Stimulated activated CD4-positive, alpha-beta T cell treated with anti-CD3 and anti-CD28 coated beads, Interleukin-1b, Interleukin-23, amount 100 ng/mL, for 1 hour (primary cell): ENCODE measurements at places on chromosomes 11 and 22.

- DNase-seq: no peak
Observed at GRCh38 chr22:45496451-45496941, 6.2 kb upstream of the FBLN1 start.

- no peak for DNase-seq
Observed at GRCh38 chr11:78982473-78982872, 407.8 kb upstream of the NARS2 start.

GRCh38 chr11:108223348-108224149 is 682 bp downstream of the ATM start:
- no peak for DNase-seq

DNA sequence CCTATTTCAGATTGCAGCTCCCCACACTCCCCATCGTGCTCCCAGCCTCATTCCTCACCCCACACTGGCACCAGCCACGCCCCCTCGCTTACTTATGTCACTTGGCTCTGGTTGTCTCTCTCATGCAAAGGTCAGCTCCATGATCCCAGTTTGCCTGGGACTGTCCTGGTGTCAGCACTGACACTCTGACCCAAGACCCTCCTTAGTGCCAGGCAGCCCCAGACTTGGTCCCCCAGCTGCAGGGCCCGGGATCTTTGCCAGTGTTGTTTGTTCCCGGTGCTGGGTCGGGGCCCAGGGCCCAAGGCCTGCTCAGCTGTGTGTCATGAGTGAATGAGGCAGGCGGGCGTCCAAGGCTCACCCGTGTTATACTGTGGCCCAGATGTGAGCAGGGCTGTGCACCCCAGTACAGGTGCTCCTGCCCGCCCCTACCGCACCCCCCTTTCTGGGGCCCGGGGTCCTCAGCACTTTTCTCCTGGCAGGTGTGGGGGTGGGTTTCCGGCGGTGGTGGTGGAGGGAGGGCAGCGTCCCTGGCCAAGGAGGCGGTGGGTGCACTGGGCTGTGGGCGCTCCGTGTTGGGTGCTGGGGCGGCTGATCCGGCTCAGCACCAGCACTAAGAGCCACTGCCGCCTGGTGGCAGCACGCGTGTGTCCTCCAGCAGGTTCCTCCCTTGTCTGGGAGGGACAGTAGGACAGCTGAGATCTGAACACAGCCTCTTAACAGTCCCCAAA is 19.5 kb downstream of the IL17REL start:
- peak; percentile 50 for DNase-seq
